ENCODE measurements at places on chromosomes 1 and 21. TPM values are rescaled to one million over a fixed set of nuclear protein-coding genes. Genes with fewer than 3 reads are reported as not detected.
A peak's percentile ranks its signal among the peaks of the same experiment; 100 is the strongest.

DNA sequence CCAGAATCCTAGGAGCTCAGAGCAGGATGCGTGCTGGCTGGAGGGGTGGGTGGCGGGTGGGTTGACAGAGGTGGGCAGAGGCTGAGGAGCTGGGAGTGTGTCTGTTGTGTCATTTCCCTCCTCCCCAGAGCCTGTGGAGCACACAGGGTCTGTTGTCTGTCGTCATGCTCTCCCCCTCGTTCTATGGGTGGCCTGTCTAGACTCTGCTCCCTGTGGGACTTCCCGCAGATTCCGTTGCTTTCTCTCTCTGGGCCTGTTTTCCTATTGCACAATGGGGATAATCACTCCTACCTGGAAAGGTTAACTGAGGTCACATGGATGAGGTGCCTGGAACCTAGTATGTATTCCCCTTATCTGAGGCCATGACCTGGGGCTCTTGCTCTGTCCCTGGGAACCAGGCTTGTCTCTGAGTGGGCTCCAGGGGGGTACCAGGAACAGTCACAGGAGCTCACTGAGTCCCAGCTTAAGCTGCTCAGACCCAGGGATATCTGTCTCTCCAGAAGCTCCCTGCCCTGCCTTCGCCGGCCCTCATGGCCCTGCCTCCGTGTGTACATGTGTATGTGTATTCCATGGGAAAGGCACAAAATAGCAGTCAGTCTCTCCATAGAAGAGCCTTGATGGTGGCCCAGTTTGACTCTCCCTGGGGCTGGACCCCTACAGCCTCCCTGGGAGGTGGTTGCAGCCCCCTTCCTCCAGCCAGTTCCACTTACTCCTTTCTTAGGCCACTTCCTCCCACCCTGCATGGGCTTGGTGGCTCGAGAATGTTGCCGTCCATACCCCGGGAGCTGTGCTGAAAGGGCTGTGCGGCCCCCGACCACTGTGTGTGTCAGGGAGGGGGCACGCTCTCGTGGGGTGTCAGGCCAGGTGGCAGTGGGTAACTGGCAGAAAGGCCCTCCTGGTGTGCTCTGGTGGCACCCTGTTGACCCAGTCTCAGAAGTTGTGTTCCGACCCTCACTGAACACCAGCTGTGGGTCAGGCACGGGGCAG, 17.9 kb downstream of the PTPRF start:
- peak; percentile 38 for DNase-seq

- no peak for DNase-seq
Measured at GRCh38 chr1:3410142-3410925, 44.1 kb upstream of the ARHGEF16 start.

DNA sequence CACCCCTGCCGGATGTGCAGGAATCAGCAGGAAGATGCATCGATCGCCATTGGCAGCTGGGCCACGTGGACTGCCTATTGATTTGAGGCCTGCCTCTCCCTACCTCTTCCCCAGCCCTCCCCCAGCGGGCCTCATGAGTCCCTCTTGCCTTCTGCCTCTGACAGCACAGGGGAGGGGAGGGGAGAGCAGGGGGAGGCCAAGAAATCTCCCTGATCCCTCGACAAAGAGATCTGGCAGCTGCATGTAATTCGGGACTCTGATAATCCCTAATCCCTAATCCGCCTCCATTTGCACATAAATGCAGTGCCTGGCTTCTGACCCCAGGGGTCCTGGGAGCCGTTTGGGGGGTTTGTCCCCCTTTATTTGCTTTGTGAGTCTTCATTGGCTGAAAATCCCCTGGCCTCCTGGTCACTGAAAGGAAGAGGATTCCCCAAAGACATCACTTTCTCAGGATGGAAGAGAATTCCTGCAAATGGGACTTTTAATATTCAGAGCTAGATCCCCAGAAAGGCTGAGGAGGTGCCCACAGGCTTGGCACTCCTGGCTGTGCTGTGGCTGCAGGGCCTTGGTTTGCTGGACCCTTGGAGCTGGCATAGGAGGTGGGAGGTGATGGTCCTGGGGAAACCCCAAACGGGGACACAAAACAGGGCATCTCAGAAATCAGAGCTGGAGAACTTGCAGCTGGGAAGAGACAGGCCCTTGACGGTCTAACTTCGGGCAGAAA, 239.4 kb upstream of the POU3F1 start:
- DNase-seq = no peak

DNA sequence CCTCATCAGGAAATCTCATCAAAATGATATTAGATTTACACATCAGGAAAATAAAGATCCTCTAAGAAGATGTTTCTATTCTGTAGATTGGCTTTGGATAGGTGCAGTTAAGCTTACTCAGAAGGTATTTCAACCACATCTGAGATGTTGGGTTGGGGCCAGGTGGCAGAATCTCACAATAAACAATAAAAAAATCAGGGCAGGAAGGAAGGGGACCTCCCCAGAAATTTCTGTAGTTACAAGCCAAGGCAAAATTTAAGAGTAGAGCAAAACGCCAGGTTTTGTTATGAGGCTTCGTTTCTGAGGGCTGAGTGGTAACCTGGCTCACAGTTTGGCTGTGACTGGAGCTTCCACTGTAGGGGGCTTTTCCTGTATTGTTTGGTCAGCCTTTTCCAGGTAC, 84.8 kb downstream of the HUNK start:
- no peak for DNase-seq

The SPAG17 gene
- 14.6 TPM for polyA plus RNA-seq

The C1orf141 gene
- 1.5 TPM for polyA plus RNA-seq
